ENCODE measurements at places on chromosomes 2 and 18.

DNA sequence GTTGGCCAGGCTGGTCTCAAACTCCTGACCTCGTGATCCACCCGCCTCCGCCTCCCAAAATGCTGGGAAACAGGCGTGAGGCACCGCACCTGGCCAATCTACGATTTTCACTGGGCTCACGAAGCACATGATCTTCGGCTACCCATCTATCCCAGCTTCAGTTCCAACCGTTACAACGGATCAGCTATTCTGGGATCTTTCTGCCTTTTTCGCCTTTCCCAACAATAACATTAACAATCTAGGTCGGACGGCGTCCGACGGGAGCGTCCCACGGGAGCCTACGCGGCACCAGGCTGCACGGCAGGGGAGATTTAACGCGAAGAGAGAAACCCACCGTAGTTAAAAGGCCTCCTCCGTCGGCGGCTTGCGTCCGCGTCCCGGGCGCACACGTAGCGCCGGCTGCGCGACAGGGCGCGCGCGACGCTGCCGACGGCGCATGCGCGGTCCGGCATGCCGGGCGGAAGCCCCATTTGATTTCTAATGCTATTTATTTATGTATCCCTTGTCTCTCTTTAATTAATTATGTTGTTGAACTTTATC, at the start of gene MSL3B:
Gene MSL3B, minus strand, starts transcription at position 394 of the 540 bp plus-strand sequence.
- DNase-seq = peak; percentile 40

GRCh38 chr2:180130403-180130802, 123.3 kb upstream of the CWC22 start:
- DNase-seq = no peak

GRCh38 chr2:134271758-134272157, 17.9 kb downstream of the MGAT5 start:
- DNase-seq = no peak

DNA sequence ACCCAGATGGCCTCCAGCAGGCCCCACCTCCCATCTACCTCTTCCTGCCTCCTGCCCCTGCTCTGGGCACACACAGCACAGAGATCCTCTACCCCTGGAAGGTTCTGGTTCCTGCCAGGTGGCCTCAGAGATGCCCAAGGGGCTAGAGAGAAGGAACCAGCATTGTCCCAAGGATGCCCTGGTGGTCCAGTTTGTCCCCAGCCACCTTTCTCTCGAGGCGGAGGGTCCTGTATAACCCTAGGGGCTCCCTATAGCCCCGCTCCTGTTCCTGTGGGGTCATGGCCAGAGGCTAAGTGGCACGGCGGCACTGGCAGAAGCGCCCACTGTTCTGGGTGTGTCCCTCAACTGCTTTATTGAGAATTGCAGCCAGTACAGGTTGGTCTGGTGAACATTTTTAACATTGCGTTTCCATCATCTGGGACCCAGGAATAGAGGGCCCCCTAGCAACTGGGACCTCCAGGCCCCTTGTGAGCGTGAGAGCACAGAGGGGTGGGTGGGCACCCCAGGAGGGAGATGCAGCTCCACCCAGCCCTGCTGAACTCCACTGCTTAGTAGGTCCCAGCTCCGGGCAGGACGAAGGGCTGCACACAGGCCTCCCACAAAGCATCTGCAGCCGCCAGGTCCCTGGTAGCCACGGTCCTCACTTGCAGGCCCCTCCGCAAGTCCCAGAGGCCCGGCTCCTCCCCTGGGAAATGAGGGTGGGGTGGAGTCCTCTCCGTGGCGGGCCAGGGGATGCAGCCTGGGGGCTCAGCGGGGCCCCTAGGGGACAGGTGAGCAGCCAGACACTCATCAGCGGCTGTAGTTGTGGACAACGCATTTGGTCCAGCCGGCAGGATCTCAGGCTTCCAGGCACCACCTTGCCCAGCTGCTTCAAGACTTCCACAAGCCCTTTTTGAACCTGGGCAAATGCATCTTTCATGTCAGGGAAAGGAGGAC, 33.1 kb downstream of the GPC1 start:
- no peak for DNase-seq

GRCh38 chr18:1438458-1438910, 533.8 kb downstream of the ADCYAP1 start:
- no peak for DNase-seq

All from T-helper 2 cell (primary cell).